Activated CD4-positive, alpha-beta T cell treated with anti-CD3 and anti-CD28 coated beads, Interleukin-2, amount 10 ng/mL, durations not matched to agents 24 days and 14 days (primary cell): ENCODE measurements at places on chromosomes 4 and X. TPM values are rescaled to one million over a fixed set of nuclear protein-coding genes. Genes with fewer than 3 reads are reported as not detected.

The RPS6KA6 gene
- not detected in 2 replicates for total RNA-seq

The LINC00632 gene
- total RNA-seq = 5.1 and 5.8 TPM in 2 replicates

DNA sequence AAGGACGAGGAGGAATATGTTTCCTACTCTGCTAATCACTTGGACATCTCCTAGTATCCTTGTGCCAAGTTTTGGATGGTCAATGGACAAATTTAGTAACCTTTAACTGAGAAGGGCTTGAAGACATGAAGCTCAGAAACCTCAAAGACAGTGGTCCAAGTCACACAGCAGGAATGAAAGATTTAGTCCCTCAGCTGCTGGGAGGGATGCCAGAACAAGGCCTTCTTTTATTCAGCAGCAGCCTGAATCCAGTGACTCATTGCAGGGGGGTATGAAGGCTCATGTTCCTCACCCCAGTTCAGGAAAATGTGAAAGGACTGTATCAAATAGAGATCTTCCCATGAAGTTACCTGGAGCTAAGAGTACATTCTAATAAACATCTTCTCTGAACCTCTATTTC is 214.9 kb upstream of the UGT8 start:
- H3K4me3 ChIP-seq = no peak overlapping the region
- DNase-seq = no peak
- H3K27ac ChIP-seq = no peak overlapping the region
- no peaks in the 10 kb centered on the region for H3K36me3 ChIP-seq
- H3K27me3 ChIP-seq = no peaks in the 10 kb centered on the region

- no peak overlapping the region for H3K4me3 ChIP-seq
- DNase-seq = no peak
- H3K36me3 ChIP-seq = peaks cover 3% of the 10 kb centered on the region
- no peak overlapping the region for H3K27ac ChIP-seq
- H3K4me1 ChIP-seq = peaks cover 2% of the 10 kb centered on the region
These were observed 8.1 kb downstream of the POU4F2 start for GRCh38 chr4:146646593-146647325.

DNA sequence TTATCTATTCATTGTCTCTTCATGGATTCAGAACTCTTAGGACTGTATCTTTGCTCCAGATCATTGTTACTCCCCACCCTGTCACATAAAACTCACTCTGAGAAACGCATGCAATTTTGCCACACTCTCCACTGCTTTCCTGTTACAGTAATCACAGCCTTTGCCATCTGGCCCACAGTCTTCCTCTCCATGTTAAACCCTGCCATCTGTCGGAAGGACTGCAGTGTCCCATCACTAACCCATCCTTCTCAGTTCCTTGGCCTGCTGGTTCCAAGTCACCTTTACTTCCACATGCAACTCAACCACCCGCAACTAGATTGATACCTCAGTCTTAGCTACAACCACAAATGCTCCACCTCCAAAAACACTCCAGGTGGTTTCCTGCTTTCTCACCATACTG is 308.7 kb upstream of the FAM241A start:
- no peak for DNase-seq
- no peaks in the 10 kb centered on the region for H3K4me1 ChIP-seq
- H3K4me3 ChIP-seq = no peak overlapping the region
- no peaks in the 10 kb centered on the region for H3K27me3 ChIP-seq
- no peaks in the 10 kb centered on the region for H3K36me3 ChIP-seq
- no peak overlapping the region for H3K27ac ChIP-seq

GRCh38 chr4:14315129-14315528 is 687.2 kb upstream of the CPEB2 start:
- H3K4me3 ChIP-seq = no peak overlapping the region
- no peak overlapping the region for H3K27ac ChIP-seq
- DNase-seq = no peak
- H3K36me3 ChIP-seq = no peaks in the 10 kb centered on the region
- H3K27me3 ChIP-seq = no peaks in the 10 kb centered on the region

DNA sequence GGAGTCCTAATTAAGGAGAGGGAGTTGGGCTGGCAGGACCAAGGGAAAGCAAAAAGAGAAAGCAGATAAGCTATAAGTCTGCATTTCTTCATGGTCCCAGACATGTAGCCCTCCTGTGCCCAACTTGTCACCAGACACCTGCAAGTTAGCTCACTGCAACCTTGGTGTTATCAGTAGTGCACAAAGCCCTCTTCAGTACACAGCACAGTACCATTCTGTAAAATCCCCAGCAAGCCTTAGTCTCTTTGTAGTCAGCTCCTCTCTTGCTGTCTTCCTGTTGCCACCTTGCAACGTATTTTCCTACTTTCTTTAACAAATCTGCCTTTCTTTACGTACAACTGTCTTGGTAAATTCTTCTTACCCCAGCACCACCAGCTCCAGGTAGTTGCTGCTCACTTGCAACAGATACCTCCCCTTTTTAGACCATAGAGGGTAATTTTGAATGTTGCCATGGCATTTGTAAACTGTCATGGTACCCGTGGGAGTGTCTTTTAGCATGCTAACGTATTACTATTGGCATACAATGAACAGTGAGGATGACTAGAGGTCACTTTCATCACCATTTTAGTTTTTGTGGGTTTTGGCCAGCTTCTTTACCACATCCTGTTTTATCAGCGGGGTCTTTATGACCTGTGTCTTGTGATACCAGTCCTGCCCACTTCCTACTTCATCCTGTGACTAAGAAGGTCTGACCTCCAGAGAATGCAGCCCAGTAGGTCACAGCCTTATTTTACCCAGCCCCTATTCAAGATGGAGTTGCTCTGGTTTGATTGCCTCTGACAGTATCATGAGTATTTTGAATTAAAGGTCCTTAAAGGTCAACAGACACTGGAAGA is 28.3 kb upstream of the AP1S2 start:
- no peaks in the 10 kb centered on the region for H3K27me3 ChIP-seq
- H3K27ac ChIP-seq = no peak overlapping the region
- H3K4me1 ChIP-seq = peaks cover 5% of the 10 kb centered on the region
